ENCODE measurements at places on chromosomes 6 and 20.
A peak's percentile ranks its signal among the peaks of the same experiment; 100 is the strongest.

DNA sequence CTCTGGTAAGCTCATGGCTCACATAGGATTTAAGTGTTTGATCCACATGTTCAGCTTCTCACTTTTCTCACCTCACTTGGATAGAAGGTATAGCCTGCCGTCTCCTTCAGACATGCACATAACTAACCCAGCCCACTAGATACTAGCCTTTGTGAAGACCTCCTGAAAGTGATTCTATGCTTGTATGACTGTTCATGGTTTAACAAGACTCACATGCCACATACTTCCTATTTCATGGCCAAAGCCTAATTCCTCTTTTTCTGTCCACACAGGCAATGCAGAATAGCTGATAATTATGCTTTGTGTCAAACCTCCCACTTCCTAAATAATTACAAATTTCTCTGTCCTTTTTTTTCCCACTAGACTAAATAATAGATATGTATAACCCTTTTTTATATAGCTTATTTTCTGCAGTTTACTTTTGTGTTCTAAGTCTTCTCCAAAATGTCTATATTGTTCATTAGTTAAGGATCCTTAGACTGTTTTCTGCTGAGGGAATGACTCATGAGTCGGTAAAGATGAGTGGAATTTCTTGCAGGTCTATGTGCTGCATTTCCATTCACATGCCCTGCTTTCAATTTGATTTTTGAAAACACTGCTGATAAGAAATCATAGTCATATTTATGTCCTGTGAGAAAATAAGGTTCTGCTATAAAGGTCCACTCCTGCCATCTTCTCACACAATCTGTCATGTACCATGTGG lies 43.0 kb downstream of the HDDC2 start:
- peak; percentile 69 for ATAC-seq

DNA sequence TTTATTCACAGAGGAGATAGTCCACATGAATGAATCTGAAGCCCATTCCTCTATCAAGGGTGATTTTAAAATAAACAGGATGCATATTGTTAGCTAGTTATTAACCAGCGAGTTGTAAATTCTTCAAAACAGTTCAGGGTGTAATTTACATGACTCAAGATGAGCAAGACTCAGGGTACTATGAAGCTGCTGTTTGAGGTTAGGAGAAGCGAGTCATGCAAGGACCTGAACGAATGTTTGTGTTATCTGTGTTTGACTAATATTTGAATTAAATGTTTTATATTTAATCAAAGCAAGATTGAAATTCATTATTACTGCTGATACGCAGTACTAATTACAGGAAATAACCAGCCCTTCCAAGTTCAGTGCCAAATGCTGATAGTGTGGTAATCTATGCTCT lies 191.1 kb downstream of the SAMD5 start:
- no peak for ATAC-seq

DNA sequence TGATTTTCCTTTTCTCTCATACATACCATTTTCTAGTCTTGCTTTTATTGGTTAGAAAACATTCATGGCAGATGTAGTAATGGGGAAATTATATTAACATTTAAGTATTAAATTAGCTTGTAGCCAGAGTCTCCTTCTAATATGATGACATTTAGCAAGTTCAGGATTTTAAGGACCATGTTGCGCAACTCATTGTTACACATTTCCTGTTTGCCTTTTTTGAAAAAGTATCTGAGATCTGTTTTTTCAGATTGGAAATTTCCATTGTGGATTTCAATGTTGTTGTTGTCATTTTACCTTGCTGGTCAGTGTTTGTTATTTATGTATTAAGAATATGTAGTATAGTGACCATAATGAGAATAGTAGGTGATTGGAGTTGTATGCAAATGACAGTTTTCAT lies 38.7 kb downstream of the CDKAL1 start:
- no peak for ATAC-seq

DNA sequence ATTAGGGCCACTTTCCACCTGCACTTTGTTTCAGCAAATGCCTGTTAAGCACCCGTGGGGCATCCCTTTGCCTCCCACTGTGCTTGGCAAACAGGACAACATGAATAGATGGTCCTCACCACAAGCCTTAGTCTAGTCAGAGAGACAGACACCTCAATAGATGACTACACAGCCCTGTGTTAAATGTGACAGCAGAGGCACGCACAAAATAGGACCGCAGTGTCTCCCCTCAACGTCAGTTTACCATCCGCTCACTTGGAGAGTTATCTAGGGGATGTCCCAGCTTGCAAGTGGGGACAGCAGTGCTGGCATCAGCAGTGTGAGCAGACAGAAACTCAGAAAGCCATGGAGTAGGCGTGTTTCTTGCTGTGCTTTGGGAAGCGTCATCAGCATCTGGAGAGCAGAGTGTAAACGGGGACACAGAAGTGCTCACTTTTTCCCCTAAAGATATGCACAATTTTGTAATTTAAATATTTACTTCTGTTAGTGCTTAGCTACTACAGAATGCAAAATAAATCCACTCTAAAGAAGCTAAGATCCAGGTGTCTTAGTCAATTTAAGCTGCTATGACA lies 66.0 kb upstream of the TXNDC5 start:
- ATAC-seq, result no peak

DNA sequence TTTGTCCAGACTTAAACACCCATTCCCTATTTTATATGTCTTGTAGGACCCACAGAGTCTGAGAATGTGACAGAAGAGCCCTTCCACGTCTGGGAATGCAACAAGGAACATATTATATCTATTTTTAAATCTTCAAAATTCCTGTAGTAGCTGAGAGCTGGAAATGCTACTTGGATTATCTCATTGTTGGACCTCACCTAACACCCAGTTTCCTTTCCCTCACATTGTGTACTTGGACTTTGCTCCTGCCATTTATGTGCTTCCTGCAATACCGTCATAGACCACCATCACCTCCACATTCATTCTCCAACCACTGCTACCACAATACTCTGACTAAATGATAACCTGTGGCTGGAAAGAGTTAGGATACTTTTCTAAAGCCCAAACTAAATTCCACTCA lies 335.4 kb downstream of the COL12A1 start:
- no peak for ATAC-seq

GRCh38 chr6:37222125-37222967 lies 35.2 kb upstream of the TBC1D22B start:
- ATAC-seq, result peak; percentile 95

- no peak for ATAC-seq
These were observed 44.5 kb upstream of the CLDN20 start for GRCh38 chr6:155219299-155219698.

GRCh38 chr6:98566126-98566525 lies 268.2 kb upstream of the POU3F2 start:
- ATAC-seq, result no peak

GRCh38 chr20:19026121-19026878 lies 186.1 kb upstream of the SLC24A3 start:
- peak; percentile 89 for ATAC-seq

GRCh38 chr6:19268718-19269117 lies 568.5 kb upstream of the ID4 start:
- no peak for ATAC-seq

- ATAC-seq, result no peak
These were observed 198.3 kb downstream of the BCAS1 start for GRCh38 chr20:53872081-53872541.

- no peak for ATAC-seq
These were observed 22.7 kb downstream of the SYNDIG1 start for GRCh38 chr20:24492031-24492607.

DNA sequence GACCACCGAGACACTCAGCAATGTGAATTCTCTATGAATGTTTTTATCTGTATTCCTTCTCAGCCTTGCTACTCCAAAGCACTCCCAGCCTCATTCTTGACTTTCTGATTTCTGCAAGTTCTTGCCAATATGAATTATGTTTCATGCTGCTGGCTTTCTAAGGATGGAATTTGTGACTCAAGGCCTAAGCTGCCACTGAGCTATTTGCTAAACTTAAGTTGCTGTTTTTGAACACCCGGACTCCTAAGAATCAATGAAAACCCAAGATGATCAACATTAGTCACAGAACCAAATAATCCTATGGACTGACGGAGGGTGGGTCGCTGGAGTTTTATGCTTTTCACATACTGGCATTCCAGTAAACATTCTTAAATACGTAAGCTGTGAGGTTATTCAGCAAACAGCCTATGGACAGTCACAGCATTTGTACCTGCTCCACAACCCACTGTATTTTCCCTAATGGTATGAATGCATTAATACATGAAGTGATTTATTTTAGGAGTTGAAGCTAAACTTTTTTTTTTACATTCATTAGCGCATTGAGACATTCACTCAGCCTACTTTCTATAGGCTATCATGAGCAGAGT lies 8.2 kb upstream of the PXDC1 start:
- no peak for ATAC-seq

- no peak for ATAC-seq
These were observed 64.9 kb upstream of the SULF2 start for GRCh38 chr20:47850146-47850545.

DNA sequence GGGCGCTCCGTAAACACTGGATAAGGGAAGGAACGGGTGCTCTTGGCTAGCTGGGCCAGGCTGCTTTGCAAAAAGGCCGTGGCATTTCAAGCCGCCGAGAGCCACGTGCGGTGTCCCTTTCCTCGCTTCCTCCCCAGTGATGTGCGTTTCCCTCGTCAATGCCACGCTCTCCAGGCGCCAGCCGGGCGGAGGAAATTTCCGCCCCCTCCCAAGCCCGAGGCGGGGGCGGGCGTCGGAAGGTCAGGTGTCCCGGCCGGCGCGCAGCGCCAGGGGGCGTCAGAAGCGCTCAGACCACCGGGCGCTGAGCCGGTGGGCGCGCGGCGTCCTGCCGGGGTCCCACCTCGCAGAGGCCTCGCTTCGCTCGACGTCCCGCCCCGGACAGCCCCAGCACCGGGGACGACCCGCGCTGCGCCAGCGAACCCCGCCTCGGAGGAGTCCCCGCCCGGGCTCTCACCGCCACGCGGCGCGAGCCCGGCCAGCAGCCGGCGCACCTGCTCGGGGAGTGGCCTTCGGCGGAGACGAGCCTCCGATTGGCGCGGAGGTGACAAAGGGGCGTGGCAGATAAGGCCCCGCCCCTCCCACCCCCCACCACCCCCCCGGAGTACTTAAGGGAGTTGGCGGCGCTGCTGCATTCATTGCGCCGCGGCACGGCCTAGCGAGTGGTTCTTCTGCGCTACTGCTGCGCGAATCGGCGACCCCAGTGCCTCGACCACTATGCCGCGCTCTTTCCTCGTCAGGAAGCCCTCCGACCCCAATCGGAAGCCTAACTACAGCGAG lies at the start of gene SNAI1:
Gene SNAI1, plus strand, starts transcription at position 635 of the 777 bp plus-strand sequence. Its CDS starts 80 bp downstream, at position 715.
- ATAC-seq, result peak; percentile 94

DNA sequence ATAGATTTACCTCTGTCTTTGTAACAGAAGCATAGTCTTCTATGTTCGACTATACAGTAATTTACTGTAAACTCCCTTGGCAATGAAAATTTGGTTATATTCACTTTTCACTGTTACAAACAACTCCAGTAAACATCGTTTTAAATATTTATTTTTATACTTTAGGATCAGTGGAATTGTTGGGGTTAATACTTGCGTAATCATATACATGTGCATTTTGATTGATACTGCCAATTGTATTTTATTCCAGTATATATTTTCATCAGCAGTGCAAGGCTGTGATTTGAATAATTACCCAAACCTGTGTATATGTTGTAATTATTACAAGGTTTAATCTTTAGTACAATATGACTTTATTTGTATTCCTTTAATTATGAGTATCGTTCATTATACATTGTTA lies 255.7 kb downstream of the ARID1B start:
- ATAC-seq, result no peak

GRCh38 chr20:44914924-44915323 lies 5.1 kb downstream of the PABPC1L start:
- ATAC-seq, result no peak

- no peak for ATAC-seq
These were observed 60.9 kb upstream of the KCNQ5 start for GRCh38 chr6:72560721-72561593.

DNA sequence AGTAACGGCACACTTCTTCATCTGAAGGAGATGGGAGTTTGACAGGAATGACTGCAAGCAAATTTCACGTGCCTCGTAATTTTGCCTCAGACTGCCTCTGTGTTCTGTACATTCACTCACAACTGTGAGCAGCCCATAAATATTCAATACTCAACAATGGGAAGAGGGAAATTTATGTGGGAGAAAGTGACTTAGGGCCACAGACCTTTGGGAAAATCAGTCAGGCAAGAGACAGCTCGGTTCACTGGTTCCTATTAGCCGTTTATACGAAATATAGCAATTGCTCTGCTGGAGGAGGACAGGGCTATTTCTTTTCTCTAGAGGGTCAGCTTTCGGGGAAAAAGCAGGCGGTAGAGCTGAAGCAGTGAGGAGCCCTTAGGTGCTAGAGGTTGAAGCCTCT lies 28.0 kb downstream of the OPN5 start:
- ATAC-seq, result no peak

DNA sequence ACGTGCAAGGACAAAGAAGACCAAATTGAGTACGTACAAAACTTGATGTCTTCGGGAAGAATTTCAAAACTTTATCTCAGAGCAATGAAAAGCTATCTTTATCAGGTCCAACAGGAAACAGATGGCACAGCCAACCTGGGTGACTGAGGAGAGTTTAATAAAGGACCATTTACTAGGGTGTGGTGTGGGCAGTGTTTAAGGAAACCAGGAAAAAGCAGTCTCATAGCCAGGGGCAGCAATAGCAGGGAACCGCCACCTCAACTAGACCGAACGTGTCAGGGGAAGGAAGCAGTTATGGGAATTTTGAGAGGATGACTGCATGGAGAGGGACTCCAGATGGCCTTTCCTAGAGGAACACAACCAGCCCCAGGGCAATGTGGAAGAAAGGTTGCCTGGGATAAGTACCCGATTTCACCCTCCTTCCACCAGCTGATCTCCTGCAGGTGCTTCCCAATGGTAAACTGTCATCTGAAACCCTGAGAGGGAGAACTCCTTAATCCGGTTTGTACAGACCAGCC lies 15.2 kb upstream of the TAAR5 start:
- ATAC-seq, result no peak

GRCh38 chr20:39421571-39422105 lies 459.5 kb downstream of the DHX35 start:
- ATAC-seq, result no peak

DNA sequence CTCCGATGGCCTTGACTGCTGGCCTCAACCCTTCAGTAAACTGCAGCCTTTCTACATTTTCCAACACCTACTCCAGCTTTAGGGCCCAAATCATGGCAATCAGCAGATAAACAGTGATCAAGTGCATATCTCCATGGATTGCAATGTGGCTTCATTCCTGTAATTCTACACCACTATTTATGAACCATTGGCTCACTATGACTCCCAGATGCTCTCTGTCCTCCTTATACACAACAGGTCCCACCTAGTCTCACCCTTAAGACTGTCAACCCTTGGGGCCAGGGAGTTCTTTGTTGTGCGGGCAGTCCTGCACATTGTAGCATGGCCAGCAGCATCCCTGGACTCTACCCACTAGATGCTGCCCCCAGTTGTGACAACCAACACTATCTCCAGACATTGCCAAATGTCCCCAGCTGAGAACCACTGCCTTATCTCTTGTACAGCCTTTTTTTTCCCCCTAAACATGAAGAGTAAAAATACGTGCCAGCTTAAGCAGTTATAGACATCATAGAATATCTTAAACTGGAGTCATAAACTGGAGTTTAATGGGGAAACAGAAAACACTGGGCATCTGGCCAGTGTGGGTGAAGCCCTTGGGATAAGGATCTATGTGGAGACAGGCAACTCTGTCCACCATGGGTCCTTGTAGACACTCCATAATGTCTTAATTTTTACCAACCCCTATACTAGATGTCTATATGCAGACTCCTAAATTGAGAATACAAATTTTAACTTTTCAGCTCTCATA lies 21.1 kb downstream of the MRPL14 start:
- ATAC-seq, result no peak

- no peak for ATAC-seq
These were observed 104.8 kb downstream of the CDH26 start for GRCh38 chr20:60063048-60063451.
